ENCODE measurements at places on chromosomes 7 and 10.
A peak's percentile ranks its signal among the peaks of the same experiment; 100 is the strongest.

DNA sequence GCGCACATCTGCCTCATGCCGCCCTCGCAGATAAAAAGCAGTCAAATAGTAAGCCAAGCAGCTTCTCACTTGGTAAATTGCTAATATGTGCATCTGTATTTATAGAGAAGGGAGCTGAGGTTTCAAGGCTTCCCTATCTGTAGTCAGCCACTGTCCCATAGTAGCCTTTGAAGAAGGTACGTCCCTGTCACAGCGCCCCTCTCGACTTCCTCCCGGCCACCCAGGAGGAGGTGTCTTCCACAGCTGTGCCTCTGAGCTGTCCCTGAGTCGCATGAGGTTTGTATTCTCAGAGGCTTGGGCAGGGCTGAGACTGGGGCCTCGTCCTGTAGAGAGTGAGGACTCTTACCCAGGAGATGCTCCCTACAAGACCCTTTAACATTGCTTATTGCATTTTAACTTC is 49.0 kb downstream of the SPOCK2 start:
- no peak for DNase-seq

GRCh38 chr7:108157606-108158335 is 27.6 kb upstream of the LAMB4 start:
- DNase-seq, result no peak

DNA sequence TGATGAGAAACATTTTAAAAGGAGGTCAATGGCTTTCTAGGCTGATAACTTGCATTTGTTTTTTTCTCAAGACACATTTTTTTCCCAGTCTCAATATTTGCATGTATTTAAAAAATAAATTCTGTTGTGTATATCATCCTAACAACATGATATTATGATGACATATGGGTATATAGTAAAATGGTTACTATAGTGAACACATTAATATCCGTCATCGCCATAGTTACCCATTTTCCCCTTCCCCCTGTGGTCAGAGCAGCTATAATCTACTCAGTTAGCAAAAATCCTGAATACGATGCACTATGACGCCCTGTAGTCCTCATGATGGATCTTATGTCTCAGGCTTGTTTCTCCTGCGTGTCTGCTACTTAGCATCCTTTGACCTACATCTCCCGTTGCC is 60.9 kb upstream of the ZPBP start:
- DNase-seq, result no peak

- DNase-seq, result no peak
These were observed 269.4 kb downstream of the MALRD1 start for GRCh38 chr10:19317952-19318351.

- no peak for DNase-seq
These were observed 330.7 kb downstream of the ACTR3B start for GRCh38 chr7:153090209-153090608.

DNA sequence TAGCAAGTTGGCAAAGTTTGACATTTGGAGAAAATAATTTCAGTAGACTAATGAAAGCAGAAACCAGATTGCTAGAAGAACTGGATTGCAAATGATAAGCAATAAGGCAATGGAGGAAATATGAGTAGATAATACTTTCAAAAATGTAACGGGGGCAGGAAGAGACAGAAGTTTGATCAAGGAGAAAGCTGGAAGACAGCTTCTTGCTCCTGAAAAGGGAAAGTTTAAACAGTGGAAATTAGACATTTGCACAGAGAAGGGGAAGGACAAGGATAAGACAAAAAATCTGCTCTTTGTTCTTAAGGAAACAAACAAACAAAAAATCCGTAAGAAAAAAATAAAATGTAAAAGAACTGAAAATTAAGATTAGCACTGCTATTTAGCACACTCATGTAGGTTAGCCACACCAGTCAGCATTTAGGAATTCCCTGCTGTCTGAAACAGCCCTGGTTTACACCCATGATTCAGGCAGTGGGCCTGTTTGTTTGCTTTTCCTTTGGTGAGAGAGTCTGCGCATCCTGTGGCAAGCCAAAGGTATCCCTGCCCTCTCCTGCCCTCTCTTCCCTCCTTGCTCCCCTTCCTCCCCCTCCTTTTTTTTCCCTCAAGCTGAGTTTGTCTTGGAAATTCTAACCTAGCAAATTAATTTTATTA is 104.3 kb upstream of the CAV2 start:
- no peak for DNase-seq

DNA sequence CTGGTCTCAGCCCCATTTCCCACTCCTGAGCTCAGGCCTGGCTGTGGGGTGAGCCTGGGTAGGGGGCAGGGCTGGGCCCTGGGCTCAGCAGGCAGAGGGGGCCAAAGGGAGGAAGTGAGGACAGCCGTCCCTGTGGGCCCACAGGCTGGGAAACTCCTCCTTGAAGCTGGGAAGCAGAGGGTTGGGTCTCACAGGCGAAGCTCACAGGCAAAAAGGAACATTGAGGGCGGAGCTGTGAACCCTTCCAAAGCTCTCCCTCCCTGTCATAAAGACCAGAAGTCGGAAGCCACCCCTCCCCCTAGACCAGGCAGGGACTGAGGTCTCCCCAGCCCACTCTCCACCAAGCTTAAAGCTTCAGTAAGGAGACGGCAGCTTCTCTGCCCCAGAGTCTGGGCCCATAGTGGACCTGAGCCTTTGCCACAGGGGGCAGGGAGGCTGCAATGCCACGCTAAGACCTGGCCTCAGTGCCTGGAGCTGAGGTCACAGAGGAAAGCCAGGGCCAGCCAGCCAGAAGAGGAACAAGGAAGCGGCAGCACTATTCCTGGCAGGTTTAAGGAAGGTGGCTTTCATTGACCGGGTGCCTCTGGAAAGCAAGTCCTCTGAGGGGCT is 1.0 kb upstream of the KCP start:
- peak; percentile 24 for DNase-seq

DNA sequence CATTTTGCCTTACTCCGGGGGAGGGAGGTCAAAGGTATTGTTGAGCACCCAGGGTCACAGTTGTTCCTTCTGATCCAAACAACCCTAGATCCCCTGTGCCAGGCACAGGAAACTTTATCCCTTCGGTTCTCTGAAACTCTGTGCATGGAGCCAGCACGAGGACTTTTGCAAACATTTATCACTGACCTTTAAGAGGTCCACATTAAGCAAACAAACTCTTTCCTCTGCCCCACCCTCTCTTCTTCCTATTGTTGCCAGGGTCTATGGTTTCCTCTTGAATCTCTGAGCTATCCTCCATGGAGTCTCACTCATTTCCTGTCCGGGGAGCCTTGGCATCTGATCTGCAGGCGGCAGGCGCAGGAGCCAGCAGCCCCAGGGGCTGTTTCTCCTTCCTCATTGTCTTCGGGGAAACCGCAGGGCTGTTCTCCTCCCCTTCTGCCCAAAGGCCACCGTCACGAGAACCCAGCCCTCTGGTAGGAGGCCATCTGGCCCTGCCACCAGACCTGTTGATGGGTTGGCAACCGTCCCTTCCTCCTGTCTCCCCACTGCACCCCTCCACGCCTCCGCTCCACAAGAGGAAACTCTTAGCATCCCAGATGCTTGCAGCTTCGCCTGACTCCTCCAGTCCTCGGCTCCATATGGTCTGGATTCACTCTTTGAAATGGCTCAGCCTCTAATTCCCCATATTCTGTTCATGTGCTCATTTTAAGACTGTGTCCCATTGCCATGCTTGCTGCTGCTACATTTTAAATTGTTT is 327.3 kb upstream of the NRP1 start:
- DNase-seq, result no peak

- DNase-seq, result peak; percentile 50
These were observed 35.3 kb downstream of the SAMD8 start for GRCh38 chr10:75146780-75147179.

DNA sequence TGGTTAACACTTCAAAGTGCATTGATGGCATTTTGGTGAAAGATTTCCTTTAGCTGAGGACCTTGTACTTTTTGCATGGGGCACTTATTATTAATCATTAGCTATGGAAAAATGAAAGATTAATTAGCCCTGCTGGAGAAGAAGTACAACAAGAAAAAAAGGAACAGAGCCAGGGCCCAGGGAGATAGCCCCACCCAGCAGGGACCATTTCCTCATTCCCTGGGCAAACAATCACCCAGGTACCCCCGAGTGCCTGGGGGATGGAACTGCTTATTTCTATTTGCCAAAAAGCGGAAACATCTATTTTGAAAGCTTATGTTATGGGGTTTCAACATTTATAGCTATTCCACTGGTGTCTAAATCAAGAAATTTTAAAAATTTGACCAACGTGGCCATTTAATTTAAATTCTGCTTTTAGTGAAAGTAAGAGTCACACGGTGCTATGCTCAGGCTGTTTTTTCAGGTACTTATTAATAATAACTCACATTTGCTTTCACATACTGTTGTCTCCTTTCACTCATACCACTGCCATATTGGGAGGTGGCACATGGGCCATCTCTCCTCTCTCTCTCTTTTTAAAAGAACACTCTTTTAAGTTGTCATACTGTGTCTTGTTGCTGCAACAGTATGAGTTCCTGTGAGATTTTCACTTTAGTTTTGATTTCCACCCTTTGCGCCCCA is 143.6 kb upstream of the KIF5B start:
- DNase-seq, result no peak

DNA sequence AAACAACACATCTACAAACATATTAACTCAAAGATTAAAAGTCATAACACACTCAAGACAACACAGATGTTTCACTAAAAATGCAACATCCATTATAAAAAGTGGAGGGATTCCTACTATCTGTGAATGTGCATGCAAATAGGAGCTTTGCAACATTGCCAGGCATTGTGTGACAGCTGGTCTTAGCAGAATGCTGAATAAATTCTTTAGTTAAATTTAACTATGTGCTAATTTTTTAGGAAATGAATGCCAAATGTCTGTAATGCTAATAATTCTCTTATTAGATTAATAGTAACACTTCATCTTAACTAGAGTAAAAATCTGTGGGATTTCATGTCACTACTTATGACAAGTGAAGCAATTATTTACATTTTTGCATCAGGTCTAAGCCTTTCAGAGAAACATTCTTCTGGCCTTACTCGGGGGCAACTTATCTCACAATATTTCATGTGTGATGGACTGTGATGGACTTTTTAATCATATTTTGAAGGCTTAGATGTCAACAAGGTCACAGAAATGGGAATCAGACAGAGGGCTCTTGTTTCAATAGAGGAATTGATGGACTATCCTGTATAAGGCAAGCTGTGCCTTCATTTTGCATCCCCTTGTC is 524.6 kb upstream of the KCND2 start:
- no peak for DNase-seq

DNA sequence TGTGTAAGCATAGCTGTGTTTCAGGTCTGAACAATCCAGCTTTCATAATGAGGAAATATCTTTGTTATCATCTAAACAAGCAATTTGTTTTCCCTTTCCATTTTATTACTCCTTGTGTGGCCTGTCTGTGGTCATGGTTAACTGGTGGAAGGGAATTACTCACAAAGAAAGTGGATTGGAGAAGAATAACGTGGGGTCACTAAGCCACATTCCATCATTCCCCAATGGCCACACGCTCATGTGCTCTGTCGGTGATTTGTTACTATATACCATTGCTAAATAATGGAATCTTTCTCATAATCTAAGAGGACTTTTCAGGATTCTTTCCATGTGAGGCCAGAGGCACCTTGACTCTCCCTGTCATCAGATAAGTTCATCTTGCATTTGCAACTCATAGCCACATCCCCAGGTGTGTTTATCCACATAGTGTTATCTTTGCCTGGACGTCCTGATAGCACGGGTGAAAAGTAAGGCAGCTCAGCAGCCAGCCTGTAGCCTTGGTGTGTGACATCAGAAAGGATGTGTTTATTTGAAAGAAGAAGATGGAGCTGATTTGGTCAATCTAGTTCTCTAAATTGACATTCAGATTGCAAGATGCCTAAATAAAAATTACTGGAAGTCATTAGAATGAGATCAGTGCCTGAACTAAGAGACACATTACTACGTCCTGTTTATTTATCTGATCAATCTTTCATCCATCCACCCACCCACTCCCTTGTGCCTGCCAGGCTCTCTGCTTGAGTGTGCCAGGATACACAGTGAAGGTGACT is 128.9 kb downstream of the CELF2 start:
- DNase-seq, result no peak

GRCh38 chr7:155414547-155415492 is 43.1 kb upstream of the EN2 start:
- no peak for DNase-seq

DNA sequence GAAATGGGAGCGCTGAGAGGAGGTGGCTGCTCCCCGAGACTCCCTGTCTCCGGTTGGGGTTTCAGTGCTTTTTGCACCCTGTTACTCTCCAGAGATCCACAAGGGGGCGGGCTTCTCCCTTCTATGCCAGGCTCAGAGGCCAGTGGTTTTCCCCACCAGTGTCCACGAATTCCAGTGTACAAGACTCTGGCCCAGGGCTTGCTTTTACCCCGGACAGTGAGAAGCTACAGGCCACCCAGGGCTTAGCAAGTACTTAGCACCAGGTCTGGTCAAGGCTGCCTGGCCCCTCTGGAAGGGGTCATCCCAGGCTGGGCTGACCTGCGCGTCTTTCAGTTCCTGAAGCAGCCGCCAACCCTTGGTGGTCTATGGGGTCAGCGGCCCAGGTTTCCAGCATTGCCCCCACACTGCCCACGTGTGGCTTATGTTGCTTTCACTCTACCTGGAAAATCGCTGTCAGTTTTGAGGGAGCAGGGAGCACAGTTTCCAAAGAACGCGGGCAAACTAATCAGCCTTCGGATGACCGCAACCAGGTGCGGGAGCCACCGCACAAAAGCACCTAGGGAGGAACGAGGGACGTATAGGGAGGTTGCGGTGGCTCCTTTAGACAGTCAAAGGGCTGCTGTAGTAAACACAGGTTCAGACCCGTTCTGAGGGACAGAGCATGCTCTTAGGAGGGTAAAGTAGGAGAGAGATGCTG is 6.8 kb downstream of the CYP26A1 start:
- DNase-seq, result no peak

- DNase-seq, result no peak
These were observed 33.9 kb downstream of the DNAJB6 start for GRCh38 chr7:157370742-157371141.

All from NCI-H2227 treated with DMSO at 0.1 percent for 48 hours (cell line).